ENCODE measurements at places on chromosomes 3 and 15. TPM values are rescaled to one million over a fixed set of nuclear protein-coding genes. Genes with fewer than 3 reads are reported as not detected.
A peak's percentile ranks its signal among the peaks of the same experiment; 100 is the strongest.

DNA sequence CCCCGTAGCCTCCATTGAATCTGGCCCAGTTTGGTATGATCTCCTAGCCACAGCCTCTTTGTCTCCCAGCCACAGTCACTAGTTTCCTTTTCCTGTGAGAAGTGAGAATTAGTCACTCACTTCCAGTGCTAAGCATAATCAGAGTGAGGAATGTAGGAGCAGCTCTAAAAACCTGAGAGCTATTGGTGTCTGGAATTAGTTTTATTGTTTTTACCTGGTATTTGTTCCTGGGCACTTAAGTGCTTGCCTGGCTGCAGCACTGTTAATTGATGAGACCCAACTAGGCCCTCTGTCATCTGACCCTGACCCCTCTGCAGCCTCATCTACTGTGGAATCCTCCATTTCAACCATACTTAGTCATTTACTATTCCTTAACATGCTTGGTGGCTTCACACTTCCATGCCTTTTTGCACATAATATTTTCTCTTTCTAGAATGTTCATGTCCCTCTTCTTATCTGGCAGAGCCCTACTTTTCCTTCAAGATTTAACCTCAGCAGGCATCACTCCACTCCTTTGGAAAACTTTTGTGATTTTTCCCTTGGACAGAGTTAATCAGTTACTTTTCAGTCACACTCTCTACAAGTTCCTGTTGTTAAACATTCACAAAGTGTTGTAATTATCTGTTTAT, 48.8 kb downstream of the PDE8A start:
- peak; percentile 49 for DNase-seq

DNA sequence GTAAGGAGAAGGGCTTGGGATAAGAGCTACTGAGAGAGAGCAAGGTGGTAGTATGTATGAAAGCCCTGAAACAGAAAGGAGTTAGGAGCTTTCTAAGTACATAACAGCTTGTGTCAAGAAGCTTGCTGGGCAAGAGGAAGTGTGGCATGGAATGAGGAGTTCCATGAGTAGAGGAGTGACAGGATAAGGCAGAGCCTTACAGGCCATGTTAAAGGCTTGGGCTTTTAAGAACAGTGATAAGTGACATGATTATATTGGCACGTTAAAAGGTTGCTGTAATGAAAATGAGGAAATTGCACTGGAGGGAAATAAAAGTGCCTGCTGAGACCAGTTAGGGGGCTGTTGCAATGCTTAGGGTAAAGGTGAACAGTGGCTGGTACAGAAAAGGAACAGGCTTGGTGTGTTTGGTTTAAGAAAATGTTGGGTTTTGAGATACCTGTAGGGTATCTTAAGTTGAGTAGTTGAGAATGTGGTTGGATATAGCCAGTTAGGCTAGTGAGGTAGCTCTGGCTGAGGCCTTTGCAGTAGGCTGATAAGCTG, 49.0 kb downstream of the MEF2A start:
- no peak for DNase-seq

CFAP100 gene
- not detected for total RNA-seq

HYAL2 gene
- 123 TPM for total RNA-seq

DNA sequence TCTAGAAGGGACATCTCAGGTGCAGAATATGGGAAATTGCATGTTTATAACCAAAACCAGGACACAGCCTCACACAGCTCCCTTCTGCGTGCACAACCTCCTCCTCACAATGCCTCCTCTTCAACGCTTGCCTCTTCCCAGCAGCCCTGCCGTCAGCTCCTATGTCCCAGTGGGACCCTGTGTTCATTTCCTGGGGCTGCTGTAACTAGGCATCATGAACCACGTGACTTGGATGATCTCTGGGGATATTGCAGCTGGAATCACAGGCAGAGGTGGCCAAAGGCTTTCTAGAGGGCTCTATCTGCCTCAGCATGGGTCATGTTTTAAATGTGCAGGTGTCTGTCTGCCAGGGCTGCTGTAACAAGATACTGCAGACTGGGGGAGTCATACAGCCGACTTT, 375.3 kb downstream of the OCA2 start:
- DNase-seq = no peak

DNA sequence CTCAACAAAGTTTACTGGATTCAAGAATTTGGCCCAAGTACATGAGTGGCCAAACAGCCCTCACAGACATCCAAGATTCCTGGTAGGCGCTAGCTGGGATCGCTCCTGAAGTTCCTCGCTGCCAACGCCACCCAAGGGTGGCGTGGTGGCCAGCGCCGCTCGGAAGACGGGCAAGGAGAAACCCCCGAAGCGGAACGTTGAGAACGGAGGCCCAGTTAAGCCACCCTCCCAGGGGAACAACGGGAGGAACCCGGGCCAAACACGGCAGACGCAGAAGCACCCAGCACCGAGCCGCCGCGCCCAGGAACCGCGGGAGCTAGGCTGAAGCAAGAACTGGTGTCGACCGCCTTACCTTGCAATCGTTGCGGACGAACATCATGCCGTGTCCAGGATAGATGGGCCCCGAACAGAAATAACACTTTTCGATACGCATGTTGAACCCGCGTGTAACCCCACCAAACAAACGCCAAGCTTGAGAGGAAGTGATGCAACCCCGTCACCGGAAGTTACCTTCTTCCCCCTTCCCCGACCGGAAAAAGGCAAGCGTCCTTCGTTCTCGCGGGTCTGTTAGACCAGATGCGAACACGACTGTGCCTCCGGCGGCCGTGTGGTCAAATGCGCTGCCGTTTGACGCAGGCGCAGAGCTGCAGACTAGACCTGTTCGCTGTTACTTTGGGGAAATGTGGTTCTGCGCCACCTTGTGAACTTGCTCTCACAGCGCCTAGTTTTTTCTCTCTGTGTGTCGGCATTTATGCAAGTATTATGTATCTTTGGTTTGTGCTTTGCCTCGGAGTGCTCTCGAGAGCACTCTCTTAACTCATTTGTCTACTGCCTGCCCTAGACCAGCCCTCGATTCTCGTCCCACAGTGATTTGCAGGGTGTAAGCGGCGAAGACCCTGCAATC, at the start of gene RSL24D1:
Gene RSL24D1 (minus strand): TSS at position 484 of the 904 bp plus-strand sequence. CDS start 51 bp downstream, at position 433.
- peak; percentile 88 for DNase-seq

GRCh38 chr3:189853906-189854305, 222.7 kb downstream of the TP63 start:
- DNase-seq = no peak

GRCh38 chr3:134252766-134253165, 2.1 kb upstream of the RYK start:
- DNase-seq = no peak

OIP5 gene
- 21.8 TPM for total RNA-seq

- DNase-seq = no peak
Measured at GRCh38 chr3:18234717-18235335, 190.3 kb downstream of the SATB1 start.

DNA sequence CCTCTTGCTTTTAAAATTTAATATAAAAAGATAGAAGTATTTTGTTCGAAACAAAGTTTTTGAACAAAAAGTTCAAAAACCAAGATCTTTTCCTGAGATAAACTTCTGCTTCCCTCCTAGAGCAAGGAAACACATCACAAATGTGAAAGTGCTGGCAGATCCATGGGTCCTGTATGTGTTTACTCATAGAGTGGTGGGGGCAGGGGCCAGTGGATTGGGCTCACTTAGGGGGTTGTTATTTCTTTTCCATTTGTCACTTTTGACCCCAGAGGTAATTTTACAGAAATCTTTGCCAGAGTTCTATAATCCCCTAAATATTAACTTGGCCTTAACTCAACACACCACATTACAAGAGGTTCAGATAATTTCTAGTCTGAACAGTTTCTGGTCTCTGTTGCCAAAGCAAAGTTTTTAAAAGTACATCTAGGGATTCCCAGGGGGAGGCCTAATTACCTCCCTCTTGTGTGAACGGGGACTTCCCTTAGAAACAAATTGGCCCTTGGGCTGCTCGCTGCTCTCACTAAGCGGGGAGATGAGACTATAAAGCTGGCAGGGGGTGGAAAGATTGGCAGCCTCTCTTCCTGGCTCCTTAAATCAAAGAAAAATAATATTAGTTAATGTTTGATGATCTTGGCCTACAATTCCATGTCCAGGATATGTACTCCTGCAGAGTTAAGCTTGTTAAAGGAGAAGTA, 66.8 kb upstream of the PTX3 start:
- DNase-seq = peak; percentile 25

OR5K2 gene
- not detected for total RNA-seq

DNA sequence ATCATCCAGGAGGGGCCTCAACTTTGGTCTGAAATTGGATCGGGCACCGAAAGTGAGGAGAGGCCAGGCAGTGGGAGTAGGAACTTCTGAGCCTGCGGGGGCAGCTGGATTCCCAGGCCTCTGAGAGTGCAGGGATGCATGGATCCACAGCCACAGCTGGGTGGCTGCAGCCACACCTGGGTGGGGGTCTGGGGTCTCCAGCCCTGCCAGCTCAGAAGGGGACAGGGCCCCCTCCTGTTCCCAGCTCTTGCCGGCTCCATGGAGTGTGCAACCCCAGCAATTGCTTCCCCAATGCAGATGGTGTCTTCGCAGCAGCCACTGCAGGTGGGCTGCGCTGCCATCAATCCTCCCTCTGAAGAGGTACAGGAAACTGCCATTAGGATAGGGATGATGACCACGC, 123.7 kb downstream of the BCHE start:
- no peak for DNase-seq

GRCh38 chr15:73753250-73754130, at the start of gene INSYN1:
Gene INSYN1 (minus strand): TSS chr15:73753351. CDS start chr15:73751130, 2,221 bp downstream.
- DNase-seq = no peak

GRCh38 chr15:101543926-101544612, 54.6 kb upstream of the PCSK6 start:
- no peak for DNase-seq

- DNase-seq = no peak
Measured at GRCh38 chr3:134350266-134350665, 24.0 kb downstream of the AMOTL2 start.

- no peak for DNase-seq
Measured at GRCh38 chr15:77025941-77026411, 31.1 kb downstream of the PSTPIP1 start.

- DNase-seq = no peak
Measured at GRCh38 chr3:114178770-114179368, at the start of gene DRD3. Gene DRD3 (minus strand): TSS chr3:114179052. CDS start chr3:114171992, 7,060 bp downstream.

DNA sequence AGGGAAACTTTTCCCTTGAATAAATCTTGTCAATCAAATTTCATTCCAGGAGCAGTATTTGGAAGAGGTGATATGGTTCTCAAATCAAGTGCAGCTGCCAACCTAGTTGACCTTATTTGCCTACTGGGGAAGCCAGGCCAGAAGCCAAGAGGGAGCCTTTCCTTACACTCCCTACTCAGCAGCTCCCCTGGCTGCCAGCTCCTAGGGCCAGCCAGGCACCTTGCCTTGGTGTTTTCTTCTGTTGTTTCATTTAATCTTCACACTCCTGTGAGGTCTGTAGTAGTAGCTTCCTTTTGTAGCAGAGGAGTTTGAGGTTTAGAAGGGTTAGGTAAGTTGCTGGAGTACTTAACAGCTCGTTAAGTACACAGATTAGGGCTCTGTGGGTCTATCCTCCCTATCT, 22.6 kb downstream of the MKRN2OS start:
- no peak for DNase-seq

- no peak for DNase-seq
Measured at GRCh38 chr3:188370081-188370830, 216.3 kb downstream of the LPP start.

TAGLN3 gene
- total RNA-seq = 5.7 TPM

DNA sequence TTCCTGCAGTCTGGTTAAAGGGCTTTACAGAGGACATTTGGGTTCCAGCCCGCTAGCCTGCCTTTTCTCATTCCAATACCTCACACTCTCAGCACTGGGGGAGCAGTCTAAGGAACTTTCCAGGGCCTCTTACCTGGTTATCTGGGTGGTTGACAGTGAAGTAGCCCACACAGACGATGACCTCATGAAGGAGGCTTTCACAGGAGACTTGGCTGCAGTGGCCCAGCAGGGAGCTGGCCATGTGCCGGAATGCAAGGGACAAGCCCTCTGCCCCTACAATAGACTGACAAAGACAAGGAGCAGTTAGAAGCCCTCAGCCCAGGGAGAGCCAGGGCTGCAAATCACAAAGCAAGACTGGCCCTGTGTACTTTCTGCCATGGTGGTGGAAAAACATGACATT, 39.5 kb downstream of the ISL2 start:
- no peak for DNase-seq

DNA sequence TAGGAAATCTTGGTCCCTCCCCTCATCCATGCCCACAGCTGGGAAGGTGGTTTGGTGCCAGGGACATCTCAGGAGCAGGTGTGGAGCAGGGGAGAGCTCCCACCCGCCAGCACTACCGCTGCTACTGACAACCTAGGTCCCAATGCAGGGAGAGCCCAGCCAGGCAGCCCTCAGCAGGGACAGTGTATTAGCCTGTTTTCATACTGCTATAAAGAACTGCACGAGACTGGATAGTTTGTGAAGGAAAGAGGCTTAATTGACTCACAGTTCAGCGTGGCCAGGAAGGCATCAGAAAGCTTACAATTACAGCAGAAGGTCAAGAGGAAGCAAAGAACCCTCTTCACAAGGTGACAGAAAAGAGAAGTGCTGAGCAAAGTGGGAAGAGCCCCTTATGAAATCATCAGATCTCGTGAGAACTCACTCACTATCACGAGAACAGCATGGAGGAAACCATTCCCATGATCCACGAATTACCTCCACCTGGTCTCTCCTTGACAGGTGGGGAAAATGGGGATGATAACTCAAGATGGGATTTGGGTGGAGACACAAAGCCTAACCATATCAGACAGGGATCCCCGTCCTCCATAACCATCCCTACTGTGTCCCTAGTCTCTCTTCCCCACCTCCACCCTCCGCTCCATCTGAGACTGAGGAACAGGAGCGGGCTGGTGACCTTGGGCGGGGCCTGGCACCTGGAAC, 218.6 kb downstream of the TBC1D2B start:
- DNase-seq = no peak

GRCh38 chr3:61445924-61446323, 115.4 kb upstream of the PTPRG start:
- DNase-seq = no peak

P2RY14 gene
- total RNA-seq = not detected

CDHR4 gene
- total RNA-seq = not detected

DNA sequence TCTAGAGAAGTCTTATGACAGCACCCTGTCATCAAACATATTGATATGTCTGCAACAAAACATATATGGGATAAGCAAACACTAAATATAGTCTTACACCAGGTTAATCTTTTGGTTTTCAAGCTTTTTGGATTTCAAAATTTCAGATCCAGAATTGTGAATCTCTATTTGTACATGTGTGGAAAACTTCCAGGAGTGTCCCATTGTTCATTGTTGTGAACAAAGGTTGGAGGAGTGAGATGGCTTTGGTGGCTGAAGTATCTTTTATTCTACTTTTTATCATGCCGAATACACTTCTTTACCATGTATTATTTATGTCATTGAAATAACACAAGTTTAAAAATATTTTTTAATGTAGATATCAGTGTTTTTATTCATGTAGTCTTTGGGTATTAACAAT, 5.9 kb upstream of the FHIT start:
- DNase-seq = no peak

CAMP gene
- total RNA-seq = not detected

CHRM5 gene
- not detected for total RNA-seq

DNA sequence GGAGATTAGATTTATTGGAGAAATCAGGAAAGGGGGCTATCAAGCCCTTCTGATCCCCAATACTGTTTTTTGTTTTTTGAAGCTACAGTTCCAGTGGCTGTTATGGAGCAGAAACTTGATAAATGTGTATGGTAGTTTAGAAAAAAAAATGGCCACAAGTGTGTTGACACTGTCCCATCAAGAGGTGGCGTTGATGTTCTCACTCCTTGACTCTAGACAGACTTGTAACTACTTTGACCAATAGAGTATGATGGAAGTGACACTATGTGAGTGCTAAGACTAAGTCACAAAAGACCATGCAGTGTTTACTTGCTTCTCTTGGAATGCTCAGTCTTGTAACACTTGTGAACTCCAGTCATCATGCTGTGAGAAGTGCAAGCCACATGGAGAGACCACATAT, 356.7 kb downstream of the PDCD6IP start:
- no peak for DNase-seq

- DNase-seq = no peak
Measured at GRCh38 chr3:55622733-55623132, 135.6 kb upstream of the WNT5A start.

All from epithelial cell of proximal tubule (primary cell).